Esophagus squamous epithelium (tissue), 5 donors: ENCODE measurements at places on chromosomes 1 and 21.

GRCh38 chr1:236365999-236366570 lies 28.0 kb upstream of the EDARADD start:
- DNase-seq: no peak

- DNase-seq: no peak
Observed at GRCh38 chr1:183916574-183916973, 111.7 kb downstream of the RGL1 start.

- DNase-seq: no peak
Observed at GRCh38 chr21:42013376-42013775, 3.2 kb upstream of the ZBTB21 start.

DNA sequence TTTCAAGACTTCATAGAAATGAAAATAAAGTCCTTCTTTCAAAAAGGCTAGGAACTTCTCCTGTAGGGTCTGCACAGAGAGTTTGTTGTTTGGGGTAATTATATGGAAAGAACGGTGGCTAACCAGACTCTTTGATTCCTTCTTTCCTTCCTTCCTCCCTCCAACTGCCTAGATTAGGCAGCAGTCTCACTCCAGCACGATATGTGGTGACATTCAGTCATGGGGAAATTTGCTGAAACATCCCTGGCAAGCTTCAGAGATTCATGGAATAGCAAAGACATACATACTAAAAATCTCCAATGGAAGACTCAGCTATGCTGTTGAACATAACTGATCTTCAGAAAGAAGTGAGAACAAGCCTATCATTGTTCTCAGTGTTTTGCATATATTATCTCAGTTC lies 4.3 kb downstream of the NTMT2 start:
- no peak for DNase-seq

DNA sequence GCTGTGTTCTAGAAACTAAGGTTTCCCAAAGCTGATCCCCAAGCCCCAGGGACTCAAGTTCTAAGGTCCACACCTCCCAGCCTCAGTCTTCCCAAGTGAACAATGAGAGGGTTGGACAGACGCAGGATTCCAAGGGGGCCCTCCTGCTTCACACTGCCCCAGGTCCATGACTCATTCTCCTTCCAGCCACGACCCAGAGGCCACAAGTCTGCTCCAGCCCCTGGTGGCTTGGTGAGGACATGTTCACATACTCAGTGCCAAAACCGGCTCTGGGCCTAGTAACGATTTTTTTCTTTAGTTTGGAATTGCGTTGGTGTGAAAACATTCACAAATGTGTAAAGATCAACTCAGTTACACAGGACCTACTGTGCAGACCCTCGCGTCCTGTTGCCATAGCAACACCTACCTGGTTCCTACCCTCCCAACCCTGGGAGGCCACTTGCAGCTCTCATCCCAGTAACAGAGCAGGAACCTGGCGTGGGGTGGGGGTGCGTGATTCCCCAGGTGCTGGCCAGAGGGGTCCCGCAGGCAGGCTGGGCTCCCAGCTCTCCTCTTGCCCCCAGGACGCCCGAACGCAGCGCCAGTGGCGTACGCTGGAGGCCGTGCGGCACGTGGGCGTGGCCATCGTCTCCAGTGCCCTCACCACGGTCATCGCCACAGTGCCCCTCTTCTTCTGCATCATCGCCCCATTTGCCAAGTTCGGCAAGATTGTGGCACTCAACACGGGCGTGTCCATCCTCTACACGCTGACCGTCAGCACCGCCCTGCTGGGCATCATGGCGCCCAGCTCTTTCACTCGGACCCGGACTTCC lies 57.0 kb downstream of the DISP3 start:
- DNase-seq: no peak

GRCh38 chr1:109530457-109531087 lies 9.1 kb upstream of the GPR61 start:
- no peak for DNase-seq
